ENCODE measurements at places on chromosomes 7 and 10.

GRCh38 chr7:40822861-40823260 is 688.1 kb downstream of the SUGCT start:
- no peak for DNase-seq

GRCh38 chr7:88280801-88281200 is 25.9 kb downstream of the STEAP4 start:
- DNase-seq = no peak

GRCh38 chr10:46277840-46278239 is 9.0 kb upstream of the ANTXRL start:
- no peak for DNase-seq

DNA sequence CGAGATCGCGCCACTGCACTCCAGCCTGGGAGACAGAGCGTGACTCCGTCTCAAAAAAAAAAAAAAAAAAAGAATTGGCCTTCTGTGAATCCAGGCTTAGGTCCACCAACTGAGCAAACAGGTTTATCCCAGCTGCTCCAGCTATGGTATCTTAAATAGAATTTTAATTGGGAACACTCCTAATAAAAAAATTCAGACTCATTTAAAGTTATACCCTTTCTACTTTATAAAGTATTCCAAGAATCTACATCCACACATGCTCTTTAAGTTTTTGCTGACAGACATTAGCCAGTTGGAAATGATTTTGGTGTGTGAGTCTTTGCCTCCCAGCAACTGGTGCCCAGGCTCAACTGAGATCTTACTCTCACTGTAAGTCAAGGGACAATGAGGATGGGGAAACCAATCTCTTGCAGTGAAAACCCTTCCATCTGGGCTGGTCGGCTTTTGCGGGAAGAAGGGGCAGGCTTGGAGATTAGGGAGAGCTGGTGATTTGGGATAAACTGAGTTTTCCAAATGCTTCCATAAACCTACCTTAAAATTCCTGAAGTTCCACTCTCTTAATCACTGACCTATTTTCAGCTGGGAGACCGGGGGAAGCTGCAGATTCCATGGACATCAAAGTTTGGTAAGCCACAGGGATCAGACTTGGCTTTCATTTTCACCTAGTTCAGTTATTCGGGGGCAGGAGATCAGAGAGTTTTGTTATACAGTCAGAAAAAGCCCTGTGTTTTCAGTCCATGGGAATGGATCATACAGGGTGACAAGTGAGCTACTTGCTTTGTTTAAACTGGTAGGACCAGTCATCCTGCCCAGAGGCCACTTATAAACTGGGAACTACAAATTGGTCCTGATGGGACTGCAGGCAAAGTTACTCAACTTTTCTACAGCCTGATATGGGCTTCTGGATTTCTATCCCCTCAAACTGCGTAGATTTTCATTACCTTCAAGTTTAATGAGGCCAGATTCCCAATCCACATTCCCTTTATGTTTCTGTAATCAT is 89.3 kb upstream of the ZNF746 start:
- no peak for DNase-seq

DNA sequence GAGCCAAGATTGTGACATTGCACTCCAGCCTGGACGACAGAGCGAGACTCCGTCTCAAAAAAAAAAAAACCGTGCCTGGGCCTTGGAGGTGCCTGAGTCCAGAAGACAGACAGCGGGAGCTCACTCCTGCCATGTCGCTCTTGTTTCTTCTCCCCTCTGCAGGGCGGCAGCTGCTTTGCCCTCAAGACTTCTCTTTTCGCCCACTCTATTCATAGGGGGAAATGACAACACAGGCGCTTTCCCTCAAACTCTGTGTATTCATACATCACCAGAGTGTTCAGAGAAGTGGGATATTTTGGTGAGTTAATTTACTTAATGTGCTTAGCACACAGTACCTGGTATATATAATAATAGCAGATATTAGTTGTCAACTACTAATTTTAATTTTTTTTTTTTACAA is 44.5 kb downstream of the FOXK1 start:
- no peak for DNase-seq

DNA sequence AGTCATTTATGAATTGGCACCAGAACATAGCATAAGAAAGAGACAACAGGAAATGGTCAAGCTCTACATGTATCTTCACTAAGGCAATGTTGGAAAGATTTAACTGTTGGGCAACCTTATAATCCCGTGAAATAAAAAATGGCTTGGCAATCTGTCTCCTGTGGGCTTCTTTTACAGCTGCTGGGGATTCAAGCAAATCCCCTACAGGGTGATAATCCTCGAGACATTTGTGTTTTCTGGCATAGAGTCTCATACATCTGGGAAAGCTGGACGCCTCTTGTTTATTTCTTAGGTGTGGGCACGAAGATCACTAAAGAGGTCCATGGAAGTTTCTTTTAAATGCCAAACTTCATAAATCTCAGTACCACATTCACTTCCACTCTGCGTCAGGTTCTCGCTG is 82.2 kb upstream of the GPR141 start:
- DNase-seq = no peak

DNA sequence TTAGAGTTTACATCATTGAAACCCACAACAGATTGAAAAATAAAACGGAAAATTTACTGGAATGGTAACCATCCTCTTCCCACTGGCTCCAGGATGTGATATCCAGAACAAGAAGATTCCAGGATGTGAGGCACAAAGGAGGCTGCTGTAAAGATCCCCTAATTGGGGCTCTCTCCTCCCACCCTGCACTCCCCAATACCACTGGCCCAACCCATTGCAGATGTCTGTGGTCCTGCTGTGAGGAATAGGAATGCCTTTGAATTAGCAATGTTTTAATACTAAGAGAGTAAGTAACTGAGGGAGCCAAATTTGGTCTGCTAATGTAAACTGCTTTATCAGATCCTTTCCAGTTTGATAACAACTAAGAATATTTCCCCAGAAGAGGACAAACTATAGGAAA is 225.9 kb upstream of the INHBA start:
- DNase-seq = no peak

DNA sequence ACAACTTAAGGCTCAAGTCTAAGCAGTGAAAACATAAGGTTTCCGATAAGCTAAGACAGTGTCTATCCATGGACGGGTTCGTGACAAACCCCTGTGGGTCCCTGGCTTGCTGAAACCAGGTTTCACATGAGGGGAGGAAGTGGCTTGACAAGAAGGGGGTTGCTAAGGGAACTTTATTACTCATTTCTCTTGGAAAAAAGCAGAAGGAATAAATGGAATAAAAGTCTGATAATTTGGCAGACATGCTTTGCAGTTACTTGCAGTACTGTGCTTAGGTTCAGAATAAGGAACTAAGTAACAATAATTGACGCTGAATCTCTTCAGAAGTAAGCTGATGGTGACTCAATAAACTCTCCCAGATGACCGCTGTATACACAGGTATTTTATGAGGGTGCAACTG is 34.7 kb downstream of the RBM17 start:
- no peak for DNase-seq

- DNase-seq = no peak
Observed at GRCh38 chr10:72035252-72035887, 53.0 kb downstream of the SPOCK2 start.

GRCh38 chr7:100132126-100132525 is 5.4 kb downstream of the MBLAC1 start:
- DNase-seq = no peak

DNA sequence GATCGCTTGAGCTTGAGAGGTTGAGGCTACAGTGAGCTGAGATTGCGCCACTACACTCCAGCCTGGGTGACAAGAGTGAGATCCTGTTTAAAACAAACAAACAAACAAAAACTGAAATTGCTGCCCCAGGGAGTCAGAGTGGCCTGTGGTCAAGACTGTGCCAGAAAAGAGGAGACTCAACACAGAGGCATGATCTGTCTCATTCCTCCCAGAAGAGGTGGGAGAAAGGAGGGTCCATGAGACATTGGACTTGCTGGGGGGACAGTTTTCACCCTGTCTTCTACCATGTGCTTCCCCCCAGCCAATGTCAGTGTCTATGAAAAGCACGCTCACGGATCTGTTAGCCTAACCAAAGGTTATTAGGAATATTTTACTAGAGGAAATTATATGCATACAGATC is 3.2 kb downstream of the ZNF853 start:
- DNase-seq = no peak

- no peak for DNase-seq
Observed at GRCh38 chr7:2248984-2249694, 7.1 kb downstream of the NUDT1 start.

GRCh38 chr10:106134326-106135000 is 1030.0 kb downstream of the SORCS1 start:
- DNase-seq = no peak

GRCh38 chr7:21426286-21427181 is 1.3 kb upstream of the SP4 start:
- DNase-seq = no peak

DNA sequence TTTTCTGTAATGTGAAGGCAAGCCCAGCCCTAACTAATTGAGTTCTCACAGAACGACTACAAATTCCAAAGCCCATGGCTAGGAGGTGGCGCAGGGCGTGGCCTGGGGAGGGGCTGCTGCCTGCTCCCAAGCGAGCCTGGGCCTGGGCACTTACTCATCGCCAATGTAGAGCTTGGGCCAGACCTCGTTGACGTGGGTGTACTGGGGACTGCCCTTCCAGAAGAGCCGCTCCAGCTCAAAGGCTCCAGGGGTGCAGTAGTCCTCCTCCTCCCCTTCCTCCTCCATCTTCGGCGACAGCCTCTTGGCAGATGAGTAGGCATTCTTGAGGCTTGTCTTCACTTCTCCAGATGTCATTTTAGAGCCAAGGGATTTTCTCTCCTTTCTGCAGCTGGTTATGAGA is 53.3 kb upstream of the SAMD8 start:
- no peak for DNase-seq

GRCh38 chr7:152572101-152572500 is 103.8 kb downstream of the XRCC2 start:
- no peak for DNase-seq

GRCh38 chr7:12030116-12030515 is 181.0 kb upstream of the TMEM106B start:
- DNase-seq = no peak

- DNase-seq = no peak
Observed at GRCh38 chr7:130491841-130492522, at the start of gene MEST. Gene MEST (plus strand): TSS chr7:130492085. CDS start chr7:130492314, 229 bp downstream.

GRCh38 chr10:126373972-126374371 is 14.3 kb downstream of the ADAM12 start:
- DNase-seq = no peak

GRCh38 chr7:24831240-24831639 is 74.0 kb upstream of the GSDME start:
- no peak for DNase-seq

- DNase-seq = no peak
Observed at GRCh38 chr7:13496976-13497375, 492.5 kb downstream of the ETV1 start.

DNA sequence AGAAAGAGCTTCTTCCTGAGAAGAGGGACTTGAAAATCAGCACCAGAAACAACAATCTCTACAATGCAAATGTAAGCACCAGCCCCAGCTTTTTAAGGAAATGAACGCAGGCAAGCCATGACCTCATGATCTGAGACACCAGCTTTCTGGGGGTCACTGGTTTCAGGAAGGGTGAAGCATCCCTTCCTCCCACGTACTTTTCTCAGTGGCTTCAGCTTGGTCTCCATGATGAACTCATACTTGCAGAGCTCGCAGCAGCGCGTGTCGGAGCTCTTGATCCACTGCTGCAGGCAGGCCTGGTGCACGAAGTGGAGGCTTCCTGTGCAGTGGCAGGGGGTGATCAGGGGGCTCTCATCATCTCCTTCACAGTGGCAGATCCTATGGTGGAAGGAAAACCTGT is 87.0 kb downstream of the ALOX5 start:
- DNase-seq = no peak

DNA sequence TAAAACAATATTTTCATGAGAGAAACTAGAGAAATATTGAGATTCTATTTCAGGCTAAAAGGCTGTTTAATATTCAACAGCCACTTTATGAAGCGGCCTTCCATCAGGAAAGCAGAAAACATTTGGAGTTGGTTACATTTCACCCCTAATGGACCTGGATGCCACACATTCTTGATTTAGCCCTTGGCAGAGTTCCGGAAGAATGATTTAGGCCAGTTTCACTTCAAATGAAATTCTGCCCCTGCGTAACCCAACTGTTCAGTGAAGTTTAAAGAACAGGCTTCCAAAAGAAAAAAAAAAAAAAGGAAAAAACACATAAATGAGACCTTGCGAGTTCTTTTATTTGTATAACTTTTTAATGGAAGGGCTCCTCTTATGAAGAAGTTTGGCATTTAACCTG is 239.2 kb upstream of the AKR1E2 start:
- no peak for DNase-seq

DNA sequence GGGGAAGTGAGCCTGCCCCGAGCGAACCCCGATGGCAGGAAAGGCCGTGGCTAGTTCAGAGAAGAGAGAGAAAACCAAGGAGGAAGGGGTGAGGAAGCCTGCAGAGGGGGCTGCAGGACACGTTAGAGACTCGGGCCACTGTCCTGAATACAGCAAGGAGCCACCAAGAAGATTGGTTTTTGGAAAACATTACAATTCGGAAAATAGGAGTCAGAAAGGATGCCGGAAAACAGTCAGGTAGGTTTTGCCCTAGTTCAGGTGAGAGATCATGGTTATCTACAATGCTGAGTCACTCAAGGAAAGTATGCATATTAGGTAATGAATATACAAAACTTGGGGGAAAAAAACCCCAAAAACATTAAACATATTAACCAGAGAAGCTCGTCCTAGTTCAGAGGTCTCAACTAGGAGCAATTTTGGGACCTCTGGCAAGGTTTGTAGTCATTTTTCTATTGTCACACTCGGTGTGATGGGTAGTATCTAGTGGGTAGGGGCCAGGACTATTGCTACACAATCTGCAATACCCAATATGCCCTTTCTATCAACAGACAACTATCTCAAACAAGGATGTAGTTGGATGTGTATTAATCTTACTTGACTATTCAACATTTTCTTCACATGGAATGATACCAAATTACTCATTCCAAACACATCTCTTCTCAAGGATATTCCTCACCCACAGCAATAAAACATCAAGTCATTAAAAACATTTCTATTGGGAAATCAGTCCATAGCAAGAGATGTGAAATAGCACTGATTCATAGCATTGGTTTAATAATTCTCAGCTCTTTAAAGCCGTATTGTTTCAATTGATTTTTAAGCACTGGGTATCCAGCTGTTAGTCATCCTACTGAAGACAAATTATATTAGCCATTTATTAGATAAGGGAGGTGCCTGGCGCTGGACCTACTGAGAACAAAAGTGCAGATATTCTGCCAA is 74.4 kb upstream of the RSU1 start:
- DNase-seq = peak; percentile 37

- DNase-seq = no peak
Observed at GRCh38 chr10:50501478-50501877, 122.3 kb downstream of the SGMS1 start.

- peak; percentile 44 for DNase-seq
Observed at GRCh38 chr7:116236020-116236630, 25.8 kb downstream of the TES start.

DNA sequence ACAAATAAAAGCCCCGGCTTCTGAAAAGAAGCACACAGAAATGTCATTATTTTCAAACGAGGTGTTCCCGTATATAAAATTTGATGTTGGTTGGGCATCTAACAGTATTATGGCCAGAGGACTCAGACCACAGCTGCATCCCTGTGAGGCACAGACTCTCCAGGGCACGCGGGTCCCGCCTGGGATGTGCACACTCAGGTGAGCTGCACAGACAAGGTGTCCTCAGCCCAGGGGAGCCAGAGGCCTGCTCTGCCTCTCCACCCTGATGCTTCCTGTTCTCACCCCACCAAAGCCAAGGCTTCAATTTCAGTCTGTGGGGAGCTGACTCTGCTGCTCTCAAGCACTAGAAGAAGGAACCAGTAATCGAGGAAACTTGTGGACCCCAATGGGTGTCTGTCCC is 1.7 kb upstream of the CYP2E1 start:
- DNase-seq = no peak

All from stimulated activated CD4-positive, alpha-beta T cell treated with anti-CD3 and anti-CD28 coated beads, Interleukin-12 subunit alpha, Interleukin-12 subunit beta, amount 100 ng/mL, for 4 hours (primary cell).